ENCODE measurements at places on chromosomes 7 and 10. TPM values are rescaled to one million over a fixed set of nuclear protein-coding genes. Genes with fewer than 3 reads are reported as not detected.

GRCh38 chr7:69844264-69844868 lies 246.1 kb downstream of the AUTS2 start:
- no peak for DNase-seq

DNA sequence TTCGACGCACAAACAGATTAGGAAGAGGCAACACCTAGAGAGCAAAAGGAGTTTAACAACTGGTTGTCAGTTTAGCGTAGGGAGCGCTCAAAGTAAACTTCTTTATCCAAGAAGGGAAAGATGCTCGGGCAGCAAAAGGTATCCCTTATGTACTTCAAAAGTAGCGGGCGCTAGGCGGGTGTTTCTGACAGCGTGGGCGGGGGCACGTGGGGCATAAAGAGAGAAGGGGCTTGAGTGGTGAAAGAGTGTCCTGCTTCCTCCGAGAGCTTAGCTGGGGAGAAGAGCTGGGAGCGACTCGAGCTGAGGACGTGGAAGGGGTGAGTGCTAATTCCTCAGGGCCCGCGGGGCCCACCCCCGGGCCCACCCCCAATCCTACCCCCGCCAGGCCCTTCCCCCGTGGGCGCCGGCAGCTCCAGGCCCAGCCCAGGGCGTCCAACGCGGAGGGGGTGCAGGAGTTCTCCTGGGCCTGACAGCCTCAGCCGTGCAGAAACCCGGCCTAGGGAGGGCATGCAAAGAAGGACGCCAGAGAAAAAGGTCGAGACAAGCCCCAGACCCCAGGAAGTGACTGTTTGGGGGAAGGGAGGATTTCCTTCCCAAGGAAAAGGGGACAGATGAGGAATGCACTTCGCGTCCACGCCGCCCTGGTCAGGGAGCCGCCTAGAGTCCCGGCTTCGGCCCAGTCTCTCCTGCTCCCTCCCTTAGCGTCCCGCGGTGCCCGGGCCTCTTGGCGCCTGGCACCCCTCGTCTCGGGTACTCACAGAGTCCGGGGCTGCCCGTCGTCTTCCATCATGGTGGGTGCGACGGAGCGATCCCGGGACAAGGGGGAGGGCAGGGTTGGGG lies 868 bp downstream of the TIAL1 start:
- DNase-seq, result peak; percentile 62

GRCh38 chr7:66050990-66051448 lies 24.6 kb upstream of the ASL start:
- no peak for DNase-seq

DNA sequence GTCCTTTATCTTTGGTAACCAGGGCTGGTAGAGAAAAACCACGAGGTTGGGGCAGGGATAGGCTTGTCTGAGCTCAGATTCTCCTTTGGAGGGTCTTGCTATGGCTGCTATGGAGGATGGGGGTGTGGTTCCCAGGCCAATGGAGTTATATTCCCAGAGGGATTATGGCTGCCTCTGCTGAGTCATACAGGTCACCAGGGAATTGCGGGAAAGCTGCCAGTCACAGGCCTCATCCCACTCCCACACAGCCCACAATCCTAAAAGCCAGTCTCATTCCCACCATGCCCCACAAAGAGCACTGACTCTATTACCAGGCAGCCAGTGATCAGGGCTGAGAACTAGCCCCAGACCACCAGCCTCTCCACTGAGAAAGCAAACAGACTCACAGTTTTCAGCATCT lies 316.6 kb upstream of the TMEM229A start:
- DNase-seq, result no peak

Gene NEUROG3
- not detected for polyA plus RNA-seq

DNA sequence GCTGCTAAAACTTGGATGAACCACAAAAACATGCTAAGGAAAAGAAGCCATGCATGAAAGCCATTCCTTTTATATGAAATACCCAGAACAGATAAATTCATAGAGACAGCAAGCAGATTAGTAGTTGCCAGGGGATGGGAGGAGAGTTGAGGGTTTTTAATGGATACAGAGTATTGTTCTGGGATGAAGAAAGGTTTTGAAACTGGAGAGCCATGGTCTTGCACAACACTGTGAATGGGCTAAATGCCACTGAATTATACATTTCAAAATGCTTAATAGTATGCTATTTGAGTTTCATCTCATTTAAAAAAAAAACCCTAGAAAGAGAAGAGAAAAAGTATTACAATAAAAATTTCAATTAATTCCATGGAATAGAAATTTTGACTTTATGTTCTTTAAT lies 154.3 kb downstream of the GNAT3 start:
- DNase-seq, result no peak

Gene SH2D4B
- polyA plus RNA-seq, result not detected

DNA sequence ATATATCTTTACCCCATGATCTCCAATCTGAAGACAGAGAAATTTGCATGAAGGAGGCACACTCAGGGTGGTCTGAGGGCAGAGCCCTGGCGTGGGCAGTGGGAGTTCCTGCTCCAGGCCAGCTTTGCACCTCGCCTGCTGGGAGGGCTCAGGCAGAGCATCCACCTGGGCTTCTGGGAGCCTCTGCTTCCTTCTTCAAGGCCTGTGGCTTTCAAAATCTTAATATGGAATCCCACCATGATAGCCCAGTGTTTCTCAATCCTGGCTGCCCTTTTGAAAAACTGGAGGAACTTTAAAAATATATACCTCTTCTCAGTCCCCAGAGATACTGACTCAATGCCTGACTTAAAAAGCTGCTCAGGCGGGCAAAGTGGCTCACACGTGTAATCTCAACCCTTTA lies 36.7 kb upstream of the PSAP start:
- DNase-seq, result no peak

Gene AMZ1
- polyA plus RNA-seq, result 0.10 TPM

DNA sequence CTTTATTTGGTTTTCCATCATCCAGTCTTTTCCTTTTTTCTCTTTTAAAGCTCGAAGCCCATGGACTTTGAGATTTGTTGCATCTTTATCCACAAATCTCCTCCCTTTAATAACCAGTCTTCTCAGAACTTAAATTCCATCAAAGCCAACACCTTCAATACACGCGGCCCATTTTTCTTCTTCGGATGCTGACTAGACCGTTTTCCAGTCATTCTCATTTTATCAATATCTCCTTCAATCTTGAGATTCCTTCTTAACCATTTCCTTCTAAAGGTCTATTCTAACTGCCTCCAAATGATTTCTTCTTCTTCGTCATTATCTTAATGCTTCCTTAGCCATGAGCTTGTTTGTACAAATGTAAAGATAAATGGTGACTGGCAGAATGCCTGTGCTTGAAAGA lies 173.5 kb downstream of the BAMBI start:
- DNase-seq, result no peak

GRCh38 chr7:110771717-110772116 lies 319.2 kb upstream of the LRRN3 start:
- DNase-seq, result no peak
